ENCODE measurements at places on chromosomes 3 and 15.
A peak's percentile ranks its signal among the peaks of the same experiment; 100 is the strongest.

GRCh38 chr3:149340310-149340933, 7.0 kb upstream of the TM4SF18 start:
- no peak for DNase-seq

- peak; percentile 69 for DNase-seq
Observed at GRCh38 chr3:152302521-152303021, 33.8 kb downstream of the MBNL1 start.

DNA sequence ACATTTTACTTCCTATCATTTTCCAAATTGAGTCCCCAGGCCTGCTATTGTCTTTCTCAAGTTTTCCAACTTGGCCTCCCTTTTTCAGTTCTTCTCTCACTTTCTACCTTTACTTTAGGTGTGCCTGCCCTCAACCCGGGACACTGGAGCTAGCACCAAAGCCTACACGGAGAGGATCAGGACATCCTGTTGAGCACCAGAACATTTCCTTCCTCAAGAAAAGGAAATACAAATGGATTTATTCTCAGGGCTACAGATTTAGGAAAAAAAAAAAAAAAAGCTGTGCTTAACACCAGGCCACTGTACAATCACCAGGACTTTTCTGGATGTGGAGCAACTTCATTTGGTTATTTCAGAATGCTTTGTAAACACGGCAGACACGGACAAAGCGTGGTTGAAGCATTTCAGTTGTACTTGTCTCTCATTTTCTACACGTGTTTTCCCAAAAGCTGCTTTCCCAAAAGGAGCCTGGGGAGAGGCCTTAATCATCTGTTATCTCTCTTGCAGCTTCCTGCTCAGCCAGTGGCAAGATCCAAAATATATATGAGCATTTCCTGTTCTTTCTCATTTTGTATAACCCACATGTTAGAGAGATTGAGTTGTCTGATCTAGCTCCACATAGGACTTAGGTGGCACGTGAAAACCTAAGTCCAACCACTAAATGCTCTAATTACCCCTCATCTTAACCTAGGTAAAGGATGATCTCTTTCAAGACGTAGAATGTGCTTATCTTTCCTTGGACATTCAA, 15.5 kb upstream of the ATP1B3 start:
- DNase-seq: no peak

- DNase-seq: no peak
Observed at GRCh38 chr3:2958551-2958950, 151.6 kb downstream of the IL5RA start.

DNA sequence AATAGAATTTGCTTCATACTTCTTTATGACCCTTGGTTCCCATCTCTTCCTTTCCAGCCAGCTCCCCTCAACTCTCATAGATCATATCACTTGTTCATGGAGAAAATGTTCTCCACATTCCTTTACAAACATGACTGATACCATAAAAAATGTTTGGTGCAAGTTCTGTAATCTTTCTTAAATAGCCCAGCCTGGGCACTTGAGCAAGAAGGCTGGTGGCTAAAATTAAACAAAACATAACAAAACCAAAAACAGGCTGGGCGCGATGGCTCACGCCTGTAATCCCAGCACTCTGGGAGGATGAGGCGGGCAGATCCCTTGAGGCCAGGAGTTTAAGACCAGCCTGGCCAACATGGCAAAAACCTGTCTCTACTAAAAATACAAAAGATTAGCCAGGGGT, 8.9 kb upstream of the POLR2M start:
- no peak for DNase-seq

Measured in NCI-H446 treated with DMSO at 0.1 percent for 48 hours (cell line).